Cortex of kidney (tissue), 1 donor: ENCODE measurements at places on chromosomes 1 and 21.

DNA sequence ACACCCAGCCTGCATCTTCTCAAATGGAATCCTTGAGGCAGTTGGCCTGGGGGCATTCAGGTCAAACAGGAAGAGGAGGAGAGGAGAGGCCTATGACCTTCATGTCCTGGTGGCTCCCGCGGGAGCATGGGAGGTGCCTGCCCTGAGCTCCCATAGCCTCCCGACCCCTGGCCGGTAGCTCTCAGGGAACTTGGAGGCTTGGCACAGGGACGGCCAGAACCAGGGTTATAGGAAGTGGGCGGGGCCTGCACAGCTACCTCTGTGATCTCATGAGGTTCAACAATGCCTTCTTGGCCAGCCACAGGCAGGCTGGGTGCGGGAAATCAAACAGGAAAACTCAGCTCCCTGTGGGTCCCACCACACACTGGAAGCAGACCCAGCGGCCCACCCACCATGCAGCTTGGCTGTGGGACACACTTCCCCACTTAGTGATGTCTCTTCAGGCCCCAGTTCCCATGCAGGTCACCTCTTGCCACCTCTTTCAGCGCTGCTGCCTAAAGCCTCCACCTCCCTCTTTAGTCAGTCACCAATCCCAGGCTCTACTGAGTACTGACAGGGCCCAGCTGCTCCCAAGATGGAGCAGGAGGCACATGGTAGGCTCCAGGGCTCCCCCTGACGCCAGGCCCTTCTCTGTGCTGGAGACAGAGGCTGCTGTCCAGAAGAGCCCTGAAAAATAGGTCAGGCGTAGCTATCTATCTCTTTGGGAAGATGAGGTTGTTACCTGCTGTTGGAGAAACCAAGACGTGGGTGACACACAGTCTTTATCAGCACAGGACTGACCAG lies at the start of gene SLFNL1:
TSS of gene SLFNL1 (minus strand) at position 200 of the 783 bp plus-strand sequence. CDS start 1,065 bp downstream, outside the sequence.
- no peak for DNase-seq

- DNase-seq: no peak
These were observed 647 bp downstream of the S100A8 start for GRCh38 chr1:153389973-153390879.

GRCh38 chr1:208921259-208921658 lies 662.3 kb upstream of the CAMK1G start:
- no peak for DNase-seq

GRCh38 chr1:207698822-207699483 lies 52.9 kb upstream of the CD46 start:
- DNase-seq: no peak

DNA sequence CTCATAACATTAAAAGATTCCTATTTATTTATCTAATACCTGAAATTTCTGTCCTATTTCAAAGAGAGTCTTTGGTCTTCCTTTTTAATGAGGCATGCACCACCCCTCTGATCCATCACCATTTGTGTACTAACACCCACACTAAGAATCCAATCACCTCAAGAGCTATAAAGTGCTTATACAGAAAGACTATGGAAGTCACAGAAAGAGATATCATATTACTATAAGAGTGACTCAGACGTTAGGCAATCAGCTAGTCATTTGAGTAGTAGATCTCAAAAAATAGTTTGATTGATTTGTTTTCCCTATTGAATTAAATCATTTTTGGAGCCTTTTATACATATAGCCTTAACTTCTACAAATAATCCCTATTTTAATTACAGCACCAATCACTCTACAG lies 46.1 kb downstream of the NME7 start:
- no peak for DNase-seq

- DNase-seq: no peak
These were observed 21.6 kb downstream of the RPS27 start for GRCh38 chr1:154012129-154012528.

DNA sequence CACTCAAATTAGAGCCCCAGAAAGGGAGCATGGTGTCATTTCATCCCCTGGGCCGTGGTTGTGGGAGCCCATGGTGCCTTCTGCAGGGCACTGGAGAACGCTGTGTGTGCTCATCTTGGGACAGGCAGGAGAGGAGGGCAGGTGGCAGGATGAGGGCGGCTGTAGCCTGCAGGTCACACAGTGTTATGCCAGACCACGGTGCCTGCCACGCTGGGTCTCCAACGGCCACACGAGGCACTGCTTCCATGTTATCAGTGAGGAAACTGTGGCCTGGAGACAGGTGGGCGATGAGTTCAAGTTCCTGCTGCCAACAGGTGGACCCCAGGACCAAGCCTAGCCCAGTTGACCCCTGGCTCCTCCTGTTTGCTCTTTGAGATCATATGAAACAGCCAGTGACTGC lies 21.0 kb downstream of the ABCG1 start:
- DNase-seq: no peak

GRCh38 chr1:162696286-162696862 lies 64.1 kb downstream of the DDR2 start:
- DNase-seq: no peak

DNA sequence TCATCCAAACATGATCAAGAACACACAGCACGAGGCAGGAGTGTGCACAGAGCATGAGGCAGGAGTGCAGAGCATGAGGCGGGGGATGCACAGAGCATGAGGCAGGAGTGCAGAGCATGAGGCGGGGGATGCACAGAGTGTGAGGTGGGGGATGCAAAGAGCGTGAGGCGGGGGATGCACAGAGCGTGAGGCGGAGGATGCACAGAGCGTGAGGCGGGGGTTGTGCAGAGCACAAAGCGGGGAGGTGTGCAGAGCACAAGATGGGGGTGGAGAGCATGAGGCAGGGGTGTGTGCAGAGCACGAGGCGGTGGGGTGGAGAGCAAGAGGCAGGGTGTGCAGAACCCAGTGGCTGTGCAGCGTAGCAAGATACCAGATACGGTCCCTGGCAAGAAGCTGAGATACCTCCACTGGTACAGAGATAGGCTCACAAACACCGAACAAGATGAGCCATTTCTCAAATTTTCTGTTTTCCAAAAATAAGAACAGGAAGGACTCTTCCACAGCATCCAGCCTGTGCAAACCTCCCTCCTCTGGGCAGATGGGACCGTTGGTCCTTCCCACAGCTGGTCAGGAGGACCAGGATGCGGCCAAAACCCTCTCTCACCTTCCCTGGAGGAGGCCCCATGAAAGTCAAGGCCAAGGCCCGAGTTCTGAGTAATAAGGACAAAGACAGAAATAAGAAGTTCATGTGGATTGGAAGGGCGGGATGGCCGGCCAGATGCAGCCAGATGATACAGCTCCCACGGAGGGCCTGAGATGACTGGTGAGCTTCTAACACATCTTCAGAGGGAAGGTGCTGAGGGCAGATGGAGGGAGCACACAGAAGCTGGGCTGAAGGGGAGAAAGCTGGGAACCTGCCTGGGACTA lies 12.0 kb downstream of the SPATC1L start:
- no peak for DNase-seq

GRCh38 chr1:229972600-229973296 lies 94.3 kb upstream of the GALNT2 start:
- no peak for DNase-seq

DNA sequence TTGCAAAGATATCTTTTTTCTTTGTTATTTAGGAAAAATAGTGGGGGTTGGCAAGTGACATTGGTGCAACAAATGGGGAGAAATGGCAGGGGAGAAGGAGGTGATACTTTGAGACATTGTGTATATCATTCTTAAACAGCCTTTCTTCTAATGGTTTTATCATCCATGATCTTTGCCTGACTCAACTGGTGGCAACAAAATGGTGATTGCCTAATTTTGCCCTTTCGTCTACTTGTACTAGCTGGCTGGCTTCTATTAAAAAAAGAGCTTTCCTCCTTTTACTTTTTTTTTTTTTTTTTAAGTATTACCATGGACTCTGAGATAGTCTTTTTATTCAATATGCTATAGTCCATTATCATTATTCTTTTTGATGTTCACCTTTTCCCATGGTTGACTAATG lies 27.7 kb downstream of the DESI2 start:
- DNase-seq: no peak

GRCh38 chr1:160004001-160004400 lies 27.8 kb downstream of the PIGM start:
- DNase-seq: no peak

- no peak for DNase-seq
These were observed 30.0 kb upstream of the UBE2U start for GRCh38 chr1:64173336-64173940.

GRCh38 chr1:221923929-221924598 lies 182.2 kb upstream of the DUSP10 start:
- no peak for DNase-seq

GRCh38 chr21:24027396-24027795 lies 1579.9 kb downstream of the MRPL39 start:
- DNase-seq: no peak

GRCh38 chr1:206563367-206564207 lies 48.7 kb downstream of the EIF2D start:
- no peak for DNase-seq

- no peak for DNase-seq
These were observed 93.0 kb downstream of the CLIC6 start for GRCh38 chr21:34761758-34762330.

DNA sequence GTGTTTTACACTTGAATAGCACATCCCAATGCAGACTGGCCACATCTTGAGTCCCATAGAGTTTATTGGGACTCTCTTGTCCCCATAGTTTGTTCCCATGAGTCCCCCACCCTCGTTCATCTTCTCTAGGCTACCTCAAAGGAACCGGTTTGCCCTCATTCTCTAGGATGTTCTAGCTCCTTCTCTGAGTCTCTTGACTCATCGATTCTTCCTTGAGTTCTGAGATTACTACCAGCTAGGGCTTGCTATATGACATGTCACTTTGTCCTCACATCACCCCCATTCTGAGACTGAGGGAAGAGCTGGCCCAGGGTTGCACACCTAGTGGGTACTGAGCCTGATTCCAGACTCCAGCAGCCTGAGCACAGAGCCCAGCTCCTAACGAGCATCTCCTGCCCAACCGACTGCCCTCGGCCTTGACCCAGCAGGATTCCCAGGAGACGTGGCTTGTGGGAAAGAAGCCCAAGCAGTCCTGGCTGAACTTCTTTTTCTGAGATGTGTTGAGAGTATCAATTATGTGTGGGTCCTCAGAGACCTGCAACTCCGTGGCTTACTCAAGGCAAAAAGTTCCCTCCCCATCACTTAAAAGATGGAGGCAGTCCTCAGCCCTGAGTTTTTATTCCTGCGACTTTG lies 42.0 kb downstream of the TMEM51 start:
- DNase-seq: no peak

DNA sequence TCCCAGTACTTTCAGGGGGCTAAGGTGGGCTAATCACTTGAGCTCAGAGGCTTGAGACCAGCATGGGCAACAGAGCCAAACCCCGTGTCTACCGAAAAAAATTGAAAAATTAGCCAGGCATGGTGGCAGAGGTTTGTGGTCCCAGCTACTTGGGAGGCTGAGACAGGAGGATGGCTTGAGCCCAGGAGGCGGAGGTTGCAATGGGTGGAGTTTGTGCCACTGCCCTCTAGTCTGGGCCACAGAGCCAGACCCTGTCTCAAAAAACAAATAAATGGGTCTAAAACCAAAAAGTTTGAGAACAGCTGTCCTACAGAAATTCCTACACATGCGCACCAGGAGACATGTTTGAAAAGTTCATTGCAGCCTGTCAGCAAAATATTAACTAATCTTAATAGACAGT lies 5.5 kb downstream of the SCAF4 start:
- DNase-seq: no peak

GRCh38 chr21:41605178-41605933 lies 97.4 kb upstream of the TMPRSS2 start:
- no peak for DNase-seq

GRCh38 chr1:58709540-58710175 lies 9.8 kb upstream of the MYSM1 start:
- DNase-seq: no peak

- DNase-seq: no peak
These were observed 13.3 kb upstream of the TFF1 start for GRCh38 chr21:42379426-42380215.

DNA sequence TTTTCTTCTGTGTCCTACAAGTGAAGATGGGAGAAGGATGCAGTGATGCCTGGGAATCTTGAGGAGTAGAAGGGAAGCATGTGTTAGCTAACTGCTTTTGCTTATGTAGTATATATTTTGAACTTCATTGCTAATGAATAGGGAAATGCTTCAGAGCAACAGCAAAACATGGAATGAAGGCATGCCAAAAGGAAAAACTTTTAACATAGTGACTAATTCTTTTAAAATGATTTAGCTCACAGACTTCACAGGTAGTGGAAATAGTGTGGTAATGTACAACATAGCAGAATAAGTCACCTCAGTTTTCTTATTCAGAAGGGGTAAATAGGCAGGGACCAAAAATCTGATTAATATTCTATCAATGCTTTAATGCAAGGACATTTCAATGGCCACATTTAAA lies 95.5 kb downstream of the LYPLAL1 start:
- no peak for DNase-seq

GRCh38 chr1:230071316-230071715 lies 4.3 kb downstream of the GALNT2 start:
- DNase-seq: no peak

- DNase-seq: no peak
These were observed 10.5 kb downstream of the IGSF21 start for GRCh38 chr1:18118078-18118477.

DNA sequence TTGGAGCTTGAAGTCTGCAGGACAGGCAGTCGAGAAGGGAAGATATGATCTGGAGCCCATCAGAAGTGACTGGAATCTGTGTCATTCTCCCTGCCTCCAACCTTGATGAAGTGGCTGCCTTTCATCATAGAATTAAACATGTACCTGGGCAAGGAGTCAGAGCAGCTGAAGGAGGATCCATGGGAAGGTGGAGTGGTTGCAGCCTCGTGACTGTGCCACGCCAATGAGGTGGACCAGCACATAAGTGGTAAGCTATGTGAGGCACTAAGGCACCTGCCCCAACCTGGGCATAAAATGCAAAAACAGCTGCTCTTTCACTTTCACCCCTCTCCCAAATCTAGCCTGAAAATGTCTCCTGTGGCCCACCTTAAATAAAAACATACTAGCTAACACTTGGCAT lies 7.3 kb downstream of the SLC22A15 start:
- DNase-seq: no peak

- no peak for DNase-seq
These were observed 46.0 kb downstream of the GRIK3 start for GRCh38 chr1:36988321-36988720.

GRCh38 chr1:101732261-101732660 lies 264.5 kb downstream of the OLFM3 start:
- no peak for DNase-seq

GRCh38 chr1:200409203-200409760 lies 554 bp downstream of the ZNF281 start:
- no peak for DNase-seq

GRCh38 chr1:71640998-71641397 lies 560.2 kb upstream of the ZRANB2 start:
- no peak for DNase-seq

DNA sequence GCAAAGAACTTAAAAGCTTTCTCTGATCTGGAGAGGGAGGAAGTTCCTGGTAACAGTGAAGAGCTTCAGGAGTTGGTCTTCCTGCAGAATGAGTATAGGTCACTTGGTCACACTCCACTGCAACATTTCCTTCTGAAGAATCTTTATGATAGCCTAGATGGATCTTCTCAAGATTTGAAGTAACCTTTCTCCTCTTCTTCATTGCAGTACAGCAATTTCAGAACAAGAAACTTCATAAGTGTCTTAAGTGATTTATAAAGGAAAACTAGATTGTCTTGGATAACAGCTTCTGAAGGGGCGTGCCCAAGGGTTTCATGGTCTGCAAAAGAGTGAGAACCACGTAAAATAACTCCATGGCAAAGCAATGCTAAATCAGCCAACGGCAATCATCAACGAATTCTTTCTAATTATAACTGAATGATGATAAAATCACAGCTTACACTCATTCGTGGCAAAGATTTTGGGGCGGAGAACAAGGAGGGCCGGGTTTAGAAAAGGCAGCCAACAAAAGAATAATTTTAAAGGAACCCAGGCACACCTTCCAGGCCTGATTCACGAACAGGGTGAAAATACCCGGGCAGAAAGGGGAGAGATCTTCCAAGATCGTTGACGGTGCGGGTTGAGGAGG lies 53.9 kb upstream of the ASPM start:
- DNase-seq: no peak
